ENCODE measurements at places on chromosomes 6 and 20. TPM values are rescaled to one million over a fixed set of nuclear protein-coding genes. Genes with fewer than 3 reads are reported as not detected.

The FUT9 gene
- total RNA-seq, result not detected

The TENT5A gene
- total RNA-seq, result 3.7 TPM

The FOXP4 gene
- total RNA-seq, result 7.7 TPM

The COL21A1 gene
- not detected for total RNA-seq

The EFCAB8 gene
- total RNA-seq, result 1.1 TPM

The RIN2 gene
- not detected for total RNA-seq

The PRICKLE4 gene
- total RNA-seq, result not detected

The BFSP1 gene
- total RNA-seq, result 1.7 TPM

The POU5F1 gene
- not detected for total RNA-seq

The GNAS-AS1 gene
- total RNA-seq, result 0.89 TPM

Measured in activated CD8-positive, alpha-beta memory T cell treated with anti-CD3 and anti-CD28 coated beads, Interleukin-2, amount 10 ng/mL, durations not matched to agents 7 days and 5 days (primary cell).